ENCODE measurements at places on chromosomes 7 and 10.
A peak's percentile ranks its signal among the peaks of the same experiment; 100 is the strongest.

GRCh38 chr7:135392701-135393100 lies 117.2 kb downstream of the CNOT4 start:
- no peak for DNase-seq

- DNase-seq, result no peak
Observed at GRCh38 chr7:153454306-153454705, 597.9 kb upstream of the DPP6 start.

GRCh38 chr10:72330069-72330426 lies 24.7 kb downstream of the DNAJB12 start:
- no peak for DNase-seq

- peak; percentile 64 for DNase-seq
Observed at GRCh38 chr7:51154201-51154600, 162.4 kb downstream of the COBL start.

- no peak for DNase-seq
Observed at GRCh38 chr10:73850863-73851461, 23.4 kb downstream of the CAMK2G start.

Data from substantia nigra (tissue), 51 donors.